ENCODE measurements at places on chromosomes 16 and 17.

DNA sequence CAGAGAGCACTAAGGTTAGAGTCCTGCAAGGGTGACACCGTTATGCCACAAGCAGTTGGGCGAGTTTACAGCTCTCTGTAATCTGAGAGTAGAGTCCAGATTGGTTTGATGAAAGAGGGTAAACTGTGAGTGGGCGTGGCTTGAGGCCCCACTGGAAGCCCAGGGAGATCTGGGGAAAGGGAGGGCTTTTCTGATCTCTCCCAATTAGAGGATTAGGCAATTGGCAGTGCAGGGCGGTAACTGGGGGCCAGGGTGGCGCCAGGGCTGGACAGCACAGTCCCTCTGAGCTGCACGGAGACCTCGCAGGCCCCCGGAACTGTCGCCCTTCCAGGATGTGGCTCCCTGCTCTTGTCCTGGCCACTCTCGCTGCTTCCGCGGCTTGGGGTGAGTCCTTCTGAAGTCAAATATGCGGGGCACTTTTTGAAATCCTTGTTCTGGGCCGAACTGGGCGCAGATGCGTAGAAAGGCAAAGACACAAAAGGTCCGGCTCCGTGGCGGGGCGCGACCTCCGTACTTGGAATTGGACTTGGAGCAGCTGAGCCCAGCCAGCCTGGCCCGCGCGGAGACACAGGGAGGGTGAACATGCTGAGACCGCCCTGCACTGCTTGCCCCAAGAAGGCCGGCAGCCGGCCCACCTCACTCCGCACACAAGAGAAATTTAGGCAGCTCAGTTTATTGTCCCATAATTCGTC, 72.4 kb downstream of the CES1 start:
- no peak for DNase-seq

DNA sequence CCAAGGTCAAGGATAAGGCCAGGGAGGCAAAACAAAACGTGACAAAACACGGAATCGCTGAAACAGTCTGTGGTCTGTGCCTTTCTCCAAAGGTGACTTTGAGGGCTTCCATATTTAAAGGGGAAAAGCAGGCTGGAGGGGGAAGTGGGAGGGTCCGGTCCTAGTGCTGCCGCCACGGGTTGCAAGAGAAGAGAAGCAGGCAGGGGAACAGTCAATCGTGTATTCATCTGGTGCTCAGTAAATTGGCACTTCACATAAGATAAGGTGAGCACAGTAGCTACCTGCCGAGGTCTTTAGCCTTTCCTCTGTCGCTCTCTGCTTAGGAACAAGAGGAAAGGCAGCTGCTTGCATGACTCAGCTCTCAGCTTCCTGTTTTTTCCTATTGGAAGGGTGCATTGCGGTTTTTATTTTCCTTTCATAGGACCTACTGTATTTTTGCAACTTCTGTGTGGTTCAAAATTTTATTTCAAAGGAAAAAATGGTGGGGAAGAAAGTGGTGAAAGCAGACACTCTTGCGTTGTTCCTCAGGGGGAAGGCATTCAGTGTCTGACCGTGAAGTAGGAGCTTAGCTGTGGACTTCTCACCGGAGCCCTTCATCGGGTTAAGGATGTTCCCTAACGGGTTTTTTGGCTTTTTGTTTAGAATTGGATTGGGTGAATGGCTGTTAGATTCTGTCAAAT, 7.1 kb upstream of the LGALS3BP start:
- peak; percentile 64 for DNase-seq

DNA sequence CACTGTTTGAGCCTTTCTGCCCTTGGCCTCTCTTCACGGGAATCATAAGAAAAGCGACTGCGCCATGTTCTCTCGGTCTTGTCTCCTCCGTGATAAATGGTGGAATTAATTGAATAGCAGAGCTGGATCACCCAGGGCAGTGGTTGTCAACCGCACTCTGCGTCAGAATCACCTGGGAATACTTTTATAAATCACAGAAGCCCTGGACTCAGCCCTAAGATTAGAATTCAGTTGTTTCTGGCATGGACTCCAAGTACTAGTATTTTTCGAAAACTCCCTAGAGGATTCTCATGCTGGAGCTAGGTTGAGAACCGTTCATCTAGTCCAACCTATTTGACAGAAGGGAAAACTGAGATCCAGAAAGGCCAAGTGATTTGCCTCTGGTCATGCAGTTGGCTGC, 64.1 kb downstream of the SPACA3 start:
- DNase-seq: no peak

DNA sequence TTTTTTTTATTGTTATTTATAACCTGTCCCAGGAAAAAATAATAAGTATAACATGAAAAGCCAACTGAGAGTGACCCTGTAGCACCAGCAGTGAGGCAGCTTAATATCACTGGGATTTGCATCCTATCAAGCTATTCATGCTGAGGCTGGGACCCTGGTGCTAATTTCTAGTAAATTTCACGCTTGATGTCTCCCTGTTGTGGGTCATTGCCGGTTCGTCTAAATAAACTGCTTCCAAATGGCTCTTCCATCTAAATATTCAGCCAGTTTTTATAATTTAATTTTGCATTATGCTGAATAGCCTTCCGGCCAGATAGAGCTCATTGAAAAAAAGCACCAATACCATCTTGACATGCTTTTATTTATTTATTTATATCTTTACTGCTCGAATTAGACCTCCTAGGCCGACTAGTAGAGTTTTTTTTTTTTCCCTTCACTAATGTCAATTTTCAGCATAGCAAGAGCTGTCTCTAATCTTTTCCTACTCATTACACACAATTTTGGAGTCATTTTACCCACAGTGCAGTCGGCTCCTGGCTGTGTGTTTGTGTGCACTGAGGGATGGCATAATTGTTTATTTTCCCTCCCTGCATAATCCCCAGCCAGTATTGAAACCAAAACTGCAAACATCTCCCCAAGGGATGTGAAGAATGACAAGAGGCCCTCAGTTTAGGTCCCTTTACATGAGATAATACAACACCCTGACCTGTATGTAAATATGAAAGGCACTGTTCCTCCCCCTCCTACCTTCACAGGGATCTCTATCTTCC, 168.8 kb downstream of the AATF start:
- no peak for DNase-seq

- DNase-seq: no peak
These were observed 40.1 kb downstream of the HIC1 start for GRCh38 chr17:2094891-2095535.

GRCh38 chr16:22267764-22268163, 29.4 kb upstream of the POLR3E start:
- DNase-seq: no peak

DNA sequence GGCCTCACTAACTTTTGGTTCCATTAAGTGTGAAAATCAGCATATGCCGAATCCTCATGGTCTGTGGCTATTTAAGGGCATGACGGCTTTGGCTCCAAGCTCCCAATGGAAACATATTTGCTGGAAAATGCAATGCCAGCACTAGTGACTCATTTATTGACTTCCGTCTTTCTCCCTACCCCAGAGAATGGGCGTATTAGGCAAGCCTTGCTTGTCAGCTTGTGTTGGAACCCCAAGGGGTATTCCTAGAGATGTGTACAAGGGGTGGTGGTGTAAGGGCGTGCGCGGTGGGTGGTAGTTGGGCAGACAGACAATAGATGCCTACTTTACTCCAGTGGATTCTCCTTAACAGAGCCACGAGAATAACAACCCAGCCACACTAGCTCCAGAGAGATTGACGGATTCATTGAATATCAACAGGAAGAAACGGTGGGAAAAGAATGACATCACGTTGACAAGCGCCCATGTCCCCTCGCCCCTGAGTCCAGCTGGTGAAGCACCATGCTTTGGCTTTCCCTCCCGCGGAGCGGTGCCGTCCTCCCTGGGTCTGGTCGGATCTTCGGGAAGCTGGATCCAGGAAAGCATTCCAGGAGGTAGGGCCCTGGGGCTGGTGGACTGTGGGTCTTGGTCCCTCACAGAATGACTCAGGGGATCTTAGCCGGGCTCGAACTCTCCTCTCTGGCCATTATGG, 10.3 kb downstream of the CD300LB start:
- no peak for DNase-seq

DNA sequence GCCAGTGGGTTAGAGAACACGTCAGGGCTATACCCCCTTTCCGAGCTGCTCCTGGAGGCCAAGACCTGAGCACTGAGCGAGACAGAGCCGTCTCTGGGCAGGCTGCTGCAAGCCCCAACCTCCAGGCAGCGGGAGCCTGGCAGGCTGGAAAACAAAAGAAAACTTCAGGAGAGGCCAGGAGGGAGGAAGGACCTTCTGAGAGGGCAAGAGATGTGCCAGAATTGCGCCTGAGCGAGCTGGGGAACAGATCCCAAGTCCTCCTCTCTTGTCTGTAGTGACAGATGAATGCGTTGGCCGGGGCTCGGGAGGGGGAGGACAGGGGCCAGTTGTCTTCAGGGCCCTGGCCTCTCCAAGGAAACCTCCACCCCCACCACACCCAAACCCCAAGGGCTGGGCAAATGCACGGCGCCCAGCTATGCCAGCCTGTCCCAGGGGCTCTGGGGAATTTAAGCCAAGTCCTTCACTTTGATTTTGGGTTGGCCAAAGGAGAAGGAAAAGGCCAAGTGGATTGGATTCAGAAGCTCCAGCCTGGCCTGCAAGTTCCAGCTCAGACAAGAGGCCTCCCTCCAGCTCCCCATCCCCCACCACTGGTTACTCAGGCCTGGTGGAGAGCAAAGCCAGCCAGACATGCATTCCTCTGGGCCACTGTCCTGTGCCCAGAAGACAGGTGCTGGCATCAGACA, 18.1 kb downstream of the SDK2 start:
- DNase-seq: no peak
